ENCODE measurements at places on chromosomes 16 and 17.

- DNase-seq = no peak
These were observed 4.0 kb upstream of the METRNL start for GRCh38 chr17:83075270-83075880.

DNA sequence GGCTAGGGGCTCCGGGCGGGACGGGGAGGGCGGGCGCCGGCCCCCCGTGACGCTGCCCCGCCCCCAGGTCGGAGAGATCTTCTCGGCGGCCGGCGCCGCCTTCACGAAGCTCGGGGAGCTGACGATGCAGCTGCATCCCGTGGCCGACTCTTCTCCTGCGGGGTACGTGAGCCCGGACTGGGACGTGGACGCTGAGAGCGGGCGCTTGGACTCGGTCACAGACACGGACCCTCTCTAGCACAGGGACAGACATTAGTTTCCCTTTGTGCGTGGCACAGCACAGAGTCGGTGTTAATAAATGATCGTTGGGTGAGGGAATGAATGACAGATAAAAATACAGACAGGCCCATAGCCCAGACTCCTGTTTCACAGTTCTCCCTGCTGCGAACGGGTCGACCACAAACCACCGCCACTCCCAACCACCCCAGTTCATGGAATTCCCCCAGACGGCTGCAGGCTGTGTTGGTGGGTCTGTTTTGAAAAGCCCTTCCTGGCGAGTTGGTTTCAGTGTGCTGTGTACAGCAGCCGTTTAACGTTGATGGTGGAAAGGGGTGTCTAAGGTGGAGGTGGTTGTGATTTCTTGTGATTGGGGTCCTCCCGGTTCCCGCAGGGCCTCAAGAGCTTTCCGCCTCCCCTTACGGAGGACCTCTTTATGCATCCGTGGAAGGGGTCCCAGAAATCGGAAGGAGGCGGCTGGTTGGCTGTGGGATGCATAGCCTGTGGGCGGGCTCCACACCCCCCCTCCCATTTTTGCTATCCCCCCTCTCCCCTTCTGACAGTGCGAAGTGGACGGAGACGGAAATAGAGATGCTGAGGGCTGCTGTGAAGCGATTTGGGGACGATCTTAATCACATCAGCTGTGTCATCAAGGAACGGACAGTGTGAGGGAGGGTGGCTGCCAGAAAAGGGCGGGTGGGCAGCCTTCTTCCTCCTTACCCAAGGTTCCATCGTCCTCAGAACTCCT, 2.9 kb downstream of the RNASEK start:
- no peak for DNase-seq

- no peak for DNase-seq
These were observed 28.9 kb upstream of the CMIP start for GRCh38 chr16:81415751-81416150.

GRCh38 chr17:74524653-74525464, 6.4 kb downstream of the CD300LB start:
- DNase-seq = peak; percentile 13

GRCh38 chr16:84315422-84315821, 20.7 kb downstream of the WFDC1 start:
- no peak for DNase-seq

DNA sequence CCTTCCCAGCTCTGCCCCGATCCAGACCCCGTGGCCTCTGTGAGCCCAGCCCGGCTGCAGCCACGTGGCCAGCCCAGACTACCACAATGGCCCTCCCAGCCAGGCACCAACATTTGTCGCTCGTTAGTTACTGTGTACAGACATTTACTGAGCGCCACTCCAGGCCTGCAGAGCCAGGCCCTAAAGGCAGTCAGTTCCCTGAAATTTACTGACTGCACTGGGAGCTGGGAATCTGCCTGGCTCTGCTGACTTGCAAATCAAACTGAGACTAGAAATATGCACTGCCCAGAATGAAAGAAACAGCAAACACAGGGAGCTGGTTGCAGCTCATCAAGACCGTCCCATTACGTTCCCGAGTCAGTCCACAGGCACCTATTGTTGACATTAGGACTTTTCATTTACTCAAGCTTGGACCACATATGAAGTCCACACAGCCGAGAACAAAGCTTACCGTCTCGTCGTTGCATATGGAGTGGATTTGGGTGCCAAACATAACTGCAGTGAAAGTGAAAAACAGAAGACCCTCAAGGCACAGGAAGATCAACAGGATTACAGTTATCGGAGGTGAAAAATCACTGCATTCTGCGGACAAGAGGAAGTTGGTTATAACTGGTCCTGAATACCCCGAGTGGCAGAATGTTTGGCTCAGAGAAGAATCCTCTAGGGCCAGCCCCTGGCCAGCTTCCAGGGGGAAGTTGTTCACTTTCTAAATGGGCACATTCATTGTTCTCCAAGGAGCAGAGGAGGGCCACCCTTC, 34.5 kb downstream of the ZDHHC7 start:
- peak; percentile 86 for DNase-seq

- DNase-seq = no peak
These were observed 19.6 kb upstream of the QRICH2 start for GRCh38 chr17:76327696-76328095.

- DNase-seq = no peak
These were observed 256.7 kb downstream of the CDH11 start for GRCh38 chr16:64865069-64865696.

GRCh38 chr17:61496957-61497653, 44.9 kb downstream of the TBX4 start:
- DNase-seq = no peak

DNA sequence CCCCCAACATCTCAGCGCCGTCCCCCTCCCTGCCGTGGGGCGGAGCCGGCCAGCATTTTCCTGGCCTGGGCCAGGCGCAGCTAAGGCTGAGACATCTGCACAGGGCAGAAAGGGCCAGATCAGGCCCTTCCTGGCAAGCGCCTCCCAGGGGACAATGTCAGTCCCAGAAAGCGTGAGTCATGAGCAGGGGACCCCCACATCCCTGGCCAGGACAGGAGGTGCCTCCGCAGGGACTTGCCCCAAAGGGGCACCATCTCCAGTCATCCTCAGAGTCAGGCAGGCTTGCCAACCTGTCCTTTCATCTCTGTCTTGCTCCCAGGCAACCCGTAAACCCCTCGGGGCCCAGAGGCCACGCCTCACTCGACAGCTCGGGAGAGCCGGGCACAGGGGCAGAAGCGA, 43.2 kb downstream of the SOCS1 start:
- DNase-seq = no peak

GRCh38 chr17:66915204-66915611, 49.3 kb upstream of the CACNG4 start:
- peak; percentile 52 for DNase-seq

DNA sequence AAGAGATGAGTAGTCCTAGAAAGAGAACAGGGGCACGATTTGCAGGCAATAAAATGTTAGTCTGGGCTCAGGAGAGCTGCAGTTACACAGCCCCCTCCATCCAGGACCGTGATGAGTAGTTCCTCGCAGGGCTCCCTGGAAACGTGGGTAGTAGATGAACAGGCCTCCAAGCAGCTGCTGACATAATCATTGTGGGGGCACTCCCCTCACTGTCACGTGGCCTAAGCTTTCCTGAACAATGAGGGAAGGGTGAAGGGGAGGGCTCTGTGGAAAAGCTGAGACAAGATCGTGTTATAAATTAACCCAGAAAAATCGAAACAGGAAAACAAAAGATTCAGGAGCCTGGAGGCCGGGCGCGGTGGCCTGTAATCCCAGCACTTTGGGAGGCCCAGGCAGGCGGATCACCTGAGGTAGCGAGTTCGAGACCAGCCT, 1.3 kb upstream of the PER1 start:
- DNase-seq = peak; percentile 97

- no peak for DNase-seq
These were observed 16.1 kb upstream of the RPTOR start for GRCh38 chr17:80528536-80528935.

DNA sequence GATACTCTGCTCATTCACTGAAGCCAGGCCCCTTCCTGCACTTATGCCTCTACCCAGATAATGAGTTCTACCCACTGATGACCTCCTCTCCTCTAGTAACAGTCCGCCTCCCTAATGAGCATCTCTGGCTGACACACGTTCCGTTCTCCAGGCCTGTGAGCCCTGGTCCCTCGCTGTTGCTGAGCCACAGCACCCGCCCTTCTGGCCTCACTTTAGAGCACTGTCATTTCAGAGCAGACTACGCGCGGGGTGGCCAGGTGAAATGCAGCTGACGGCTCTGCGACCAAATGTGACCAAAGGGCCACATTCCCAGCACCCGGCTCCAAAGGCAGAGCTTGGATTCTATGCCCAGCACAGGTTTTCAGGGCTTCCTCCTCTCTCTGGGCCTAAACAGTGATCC, 13.8 kb downstream of the PSMD3 start:
- no peak for DNase-seq

GRCh38 chr16:34803683-34804416, 1344.4 kb downstream of the TP53TG3F start:
- DNase-seq = peak; percentile 0

DNA sequence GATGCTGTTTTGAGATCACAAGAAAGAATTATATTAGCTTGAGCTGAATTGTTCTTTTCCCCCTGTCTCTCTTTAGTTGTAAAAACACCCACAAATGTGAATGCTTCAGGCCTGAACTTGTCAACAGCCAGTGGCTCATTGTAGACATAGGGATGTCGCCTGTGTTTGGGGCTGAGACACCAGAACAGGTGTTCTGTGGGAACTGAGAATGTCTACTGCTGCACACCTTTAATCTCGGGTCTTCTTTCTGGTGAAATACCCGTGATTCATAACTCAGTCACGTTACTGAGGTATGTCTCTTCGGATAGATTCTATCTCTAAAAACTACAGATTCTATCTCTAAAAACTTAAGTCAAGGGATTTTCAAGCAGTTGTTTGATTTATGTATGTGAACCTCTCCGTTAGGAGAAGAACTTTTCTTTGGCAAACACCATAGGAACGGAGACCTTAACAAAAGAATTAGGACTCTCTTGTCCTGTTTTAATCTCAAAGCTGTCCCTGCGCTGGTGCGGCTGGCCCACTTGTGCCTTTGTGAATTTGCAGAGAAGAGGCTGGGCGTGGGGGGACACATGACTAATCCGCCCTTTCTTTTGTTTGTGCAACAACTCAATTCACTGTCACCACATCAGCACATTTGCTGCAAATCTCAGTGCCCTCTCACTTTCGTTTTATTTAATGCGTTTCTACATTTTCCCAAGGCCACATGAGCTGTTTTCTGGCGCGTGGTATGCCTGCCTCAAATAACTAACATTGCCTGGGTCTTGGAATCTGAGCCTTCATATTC, 643.0 kb downstream of the MAF start:
- DNase-seq = no peak

- no peak for DNase-seq
These were observed 69.8 kb downstream of the NXN start for GRCh38 chr17:909642-910323.

- no peak for DNase-seq
These were observed 25.2 kb downstream of the WIPF2 start for GRCh38 chr17:40244255-40244654.

GRCh38 chr17:82438401-82439193, 12.0 kb downstream of the CYBC1 start:
- no peak for DNase-seq

GRCh38 chr17:11221721-11222120, 19.3 kb upstream of the SHISA6 start:
- DNase-seq = peak; percentile 75

- no peak for DNase-seq
These were observed 1.4 kb downstream of the DNASE1L2 start for GRCh38 chr16:2237493-2238149.

- DNase-seq = peak; percentile 72
These were observed 9.9 kb upstream of the NAGS start for GRCh38 chr17:43994272-43995149.

GRCh38 chr17:73096211-73096610, 3.7 kb upstream of the SLC39A11 start:
- DNase-seq = no peak

- no peak for DNase-seq
These were observed 8.8 kb downstream of the CMTM2 start for GRCh38 chr16:66587881-66588600.

GRCh38 chr16:63188086-63188771, 1152.0 kb upstream of the CDH8 start:
- DNase-seq = no peak

- no peak for DNase-seq
These were observed 25.8 kb downstream of the PHB1 start for GRCh38 chr17:49388692-49389513.

DNA sequence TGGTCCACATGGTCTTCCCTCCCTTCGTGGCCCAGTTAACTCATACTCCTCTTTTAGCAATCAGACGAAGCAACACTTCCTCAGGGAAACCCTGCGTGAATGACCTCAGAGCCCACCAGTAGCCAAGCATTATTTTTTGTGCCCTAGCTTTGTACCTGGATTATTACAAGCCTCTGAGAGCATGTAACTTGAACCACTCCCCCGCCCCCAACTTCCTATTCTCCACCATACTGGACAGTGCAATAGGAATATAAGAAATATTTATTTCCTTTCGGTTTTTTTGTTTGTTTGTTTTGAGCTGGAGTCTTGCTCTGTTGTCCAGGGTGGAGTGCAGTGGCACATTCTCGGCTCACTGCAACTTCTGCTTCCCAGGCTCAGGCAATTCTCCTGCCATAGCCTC, 2.9 kb downstream of the CPPED1 start:
- DNase-seq = no peak

DNA sequence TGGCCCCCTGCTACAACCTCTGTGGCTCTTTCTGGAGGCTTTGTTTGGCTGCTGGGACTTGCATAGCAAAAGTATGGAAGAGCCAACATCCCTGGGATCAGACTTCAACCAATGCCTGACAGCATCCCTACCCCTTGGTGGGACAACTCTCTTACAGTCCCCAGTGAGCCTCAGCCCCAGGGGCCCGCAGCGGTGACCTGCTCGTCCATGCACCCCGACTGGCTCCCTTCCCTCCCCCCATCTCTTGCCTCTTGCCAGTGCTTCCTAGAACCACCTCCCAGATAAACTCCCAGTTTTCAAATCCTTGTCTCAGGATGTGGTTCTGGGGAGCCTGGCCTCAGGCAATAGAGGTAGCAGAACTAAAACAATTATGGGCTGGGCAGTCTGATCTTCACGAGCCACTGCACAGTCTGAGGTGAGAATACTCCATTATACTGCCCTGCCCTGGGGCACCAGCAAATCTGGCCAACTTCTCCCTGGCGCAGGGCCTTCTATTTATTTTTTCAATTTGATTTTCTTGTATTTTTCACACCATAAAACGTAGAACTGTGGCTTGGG, 86.6 kb upstream of the BRD7 start:
- DNase-seq = no peak

- DNase-seq = no peak
These were observed 52.6 kb downstream of the NOS2 start for GRCh38 chr17:27747462-27748359.

DNA sequence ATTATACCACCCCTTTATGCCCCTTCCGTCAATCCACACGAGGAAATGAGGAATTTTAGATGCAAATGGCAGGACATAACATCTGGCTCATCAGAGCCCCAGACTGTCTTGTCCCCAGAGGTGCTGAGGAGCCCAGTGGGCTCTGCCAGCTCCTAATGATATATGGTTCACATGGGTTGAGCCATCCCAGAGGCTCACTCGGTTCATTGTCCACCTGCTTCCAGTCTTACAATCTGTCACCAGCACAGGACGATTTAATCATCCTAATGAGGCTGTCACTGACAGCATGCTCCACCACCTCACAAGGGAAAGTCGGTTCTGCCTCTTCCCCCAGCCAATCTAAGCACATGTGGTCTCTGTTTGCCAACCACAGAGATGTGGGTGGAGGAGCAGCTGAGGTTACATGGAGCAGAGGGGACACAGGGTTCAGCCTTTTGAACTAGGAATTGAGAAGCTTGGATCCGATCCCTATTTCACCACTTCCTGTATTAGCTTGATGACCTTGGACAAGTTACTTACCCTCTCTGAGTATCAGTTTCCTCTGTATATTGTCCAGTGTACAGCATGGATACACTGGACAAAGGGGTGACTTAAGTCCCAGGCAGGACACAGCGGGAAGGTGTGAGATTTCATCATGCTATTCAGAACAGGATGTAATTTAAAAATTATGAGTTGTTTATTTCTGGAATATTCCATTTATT, 27.0 kb upstream of the DHX8 start:
- DNase-seq = peak; percentile 59
